ENCODE measurements at places on chromosomes 4 and X. TPM values are rescaled to one million over a fixed set of nuclear protein-coding genes. Genes with fewer than 3 reads are reported as not detected.

- DNase-seq, result no peak
Measured at GRCh38 chrX:1589356-1590130, 1.9 kb upstream of the AKAP17A start.

GRCh38 chr4:84862064-84862463 lies 104.4 kb downstream of the WDFY3 start:
- DNase-seq, result no peak

DCTD gene
- total RNA-seq, result 69.5 TPM

KLHL13 gene
- 10.7 TPM for total RNA-seq

RAB39B gene
- total RNA-seq, result 2.5 TPM

GRCh38 chr4:48792348-48793006 lies 12.4 kb upstream of the FRYL start:
- DNase-seq, result no peak

GRCh38 chr4:155179216-155179615 lies 29.2 kb upstream of the NPY2R start:
- DNase-seq, result no peak

RNF150 gene
- total RNA-seq, result 12.3 TPM

FRMPD4 gene
- total RNA-seq, result 1.2 TPM

GRCh38 chrX:136762820-136763452 lies 17.8 kb downstream of the ARHGEF6 start:
- DNase-seq, result no peak

- DNase-seq, result no peak
Measured at GRCh38 chrX:32744921-32745320, 466.4 kb downstream of the DMD start.

RPS6KA6 gene
- total RNA-seq, result 8.7 TPM

GRCh38 chr4:147198411-147199051 lies 252.9 kb upstream of the TTC29 start:
- DNase-seq, result no peak

ADH1B gene
- 17.3 TPM for total RNA-seq

- no peak for DNase-seq
Measured at GRCh38 chr4:160044693-160045092, 941.8 kb downstream of the RAPGEF2 start.

IL3RA gene
- total RNA-seq, result 3.3 TPM

DNA sequence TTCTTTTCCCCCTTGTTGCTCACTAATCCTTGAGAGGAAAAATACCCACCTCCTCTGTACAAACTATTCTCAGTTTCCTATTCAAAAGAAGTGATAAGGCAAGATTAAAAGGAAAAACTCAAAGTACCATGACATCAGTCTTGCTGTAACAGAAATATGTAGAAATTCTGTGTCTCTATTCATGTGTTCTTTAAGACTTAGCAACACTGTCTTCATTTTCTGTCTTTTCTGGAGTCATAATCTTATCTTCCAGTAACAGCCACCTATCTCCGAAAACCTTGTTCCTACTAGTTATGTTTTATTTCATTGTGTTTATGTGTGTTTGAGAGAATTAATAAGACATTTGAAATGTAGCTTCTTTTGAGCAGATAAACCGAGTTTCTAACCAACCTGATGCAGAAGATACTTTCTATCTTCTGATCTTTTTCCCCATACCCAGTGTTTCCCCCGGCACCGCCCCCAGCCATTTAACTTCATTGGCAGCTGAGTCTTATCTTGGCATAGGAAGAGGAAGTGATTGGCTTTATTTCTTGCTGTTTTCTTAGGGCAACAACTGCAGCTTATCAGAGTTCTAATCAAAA lies 8.0 kb downstream of the FAM241A start:
- DNase-seq, result no peak

TMEM31 gene
- total RNA-seq, result 7.6 TPM

DNA sequence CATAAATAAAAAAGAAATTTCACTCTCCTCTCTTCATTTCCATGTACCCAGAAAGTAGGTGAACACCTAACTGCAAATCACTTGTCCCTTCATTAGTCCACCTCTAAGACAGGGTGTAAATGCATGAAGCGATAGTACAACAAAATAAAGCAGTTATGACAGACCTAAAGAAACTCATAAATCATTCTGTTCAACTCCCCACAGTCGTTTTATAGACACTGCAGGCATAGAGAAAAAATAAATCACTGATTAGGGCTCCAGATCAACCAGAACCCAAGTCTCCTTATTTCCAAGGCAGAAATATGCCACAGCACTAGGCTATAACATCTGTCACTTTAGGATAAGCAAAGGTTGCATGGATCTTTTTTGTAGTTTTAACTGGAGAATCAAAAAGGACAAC lies 3.0 kb downstream of the RASGEF1B start:
- DNase-seq, result no peak

DNA sequence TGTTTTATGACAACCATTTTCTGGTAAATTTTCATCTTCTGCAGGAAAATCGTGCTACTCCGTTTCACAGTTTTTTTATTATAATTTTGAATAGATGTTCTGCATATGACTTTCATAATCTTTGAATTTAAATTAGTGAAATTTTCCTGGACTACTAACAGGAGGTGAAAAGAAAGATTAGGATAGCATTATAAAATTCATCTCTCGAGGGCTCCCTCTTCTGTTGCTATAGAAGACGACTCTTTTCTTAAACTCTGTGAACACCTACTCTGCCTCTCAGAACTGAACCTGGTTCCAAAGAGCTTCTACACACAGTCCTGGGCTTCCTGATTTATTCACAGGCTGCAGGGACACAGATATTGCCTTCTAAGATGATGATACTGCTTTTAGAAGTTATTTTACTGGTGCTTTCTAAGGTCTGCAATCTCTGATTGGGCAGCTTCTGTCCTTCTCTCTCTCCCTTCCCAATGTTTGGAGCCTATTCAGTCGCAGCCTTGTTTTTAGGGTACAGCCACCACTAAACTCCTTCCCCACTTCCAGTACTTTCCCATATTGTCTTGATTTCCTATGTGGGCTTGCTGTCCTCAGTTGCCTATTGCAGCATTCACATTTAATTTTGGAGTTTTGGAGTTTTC lies 10.1 kb upstream of the SAP30 start:
- no peak for DNase-seq

SPANXD gene
- total RNA-seq, result not detected

DNA sequence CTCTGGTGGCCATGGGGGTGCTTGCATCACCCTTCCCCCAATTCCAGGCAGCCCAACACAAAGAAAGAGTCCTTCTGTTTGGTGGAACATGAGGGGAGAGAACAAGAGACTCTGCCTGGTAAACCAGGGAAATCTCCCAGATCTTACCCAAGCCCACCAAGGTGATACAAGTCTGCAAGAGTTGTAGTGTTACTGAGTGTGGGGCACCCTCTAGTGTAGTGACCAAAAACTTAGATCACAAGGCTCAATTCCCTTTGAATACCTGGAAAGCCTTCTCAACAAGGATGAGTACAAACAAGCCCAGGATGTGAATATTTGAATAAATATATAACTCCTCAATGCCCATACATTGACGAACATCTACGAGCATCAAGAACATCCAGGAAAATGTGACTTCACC lies 64.7 kb downstream of the IL13RA2 start:
- DNase-seq, result no peak

DNA sequence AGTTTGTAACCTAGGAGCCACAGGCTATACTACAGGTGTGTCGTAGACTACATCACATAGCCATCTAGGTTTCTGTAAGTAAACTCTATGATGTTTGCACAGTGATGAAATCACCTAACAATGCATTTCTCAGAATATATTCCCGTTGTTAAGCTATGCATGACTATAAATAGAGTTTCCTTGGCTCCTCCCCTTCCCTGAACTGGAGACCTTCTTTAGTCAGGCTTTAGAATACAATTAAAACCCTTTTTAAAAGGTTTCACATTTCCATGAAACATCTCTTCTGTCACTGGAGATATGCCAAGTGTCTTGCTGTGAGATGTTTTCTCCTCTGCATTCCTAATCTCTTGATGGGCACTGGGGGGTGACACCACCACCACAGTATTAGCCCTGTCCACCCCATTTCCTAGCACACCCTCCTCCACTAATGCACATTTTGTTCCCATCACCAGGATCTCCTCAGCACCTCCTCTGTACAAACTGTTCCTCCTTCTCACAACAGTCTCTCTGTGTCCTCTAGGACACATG lies 334.6 kb upstream of the CPEB2 start:
- no peak for DNase-seq

GRCh38 chr4:74473155-74473811 lies 28.3 kb downstream of the AREG start:
- DNase-seq, result peak; percentile 23

Measured in prostate gland (tissue), 2 donors.